ENCODE measurements at places on chromosomes 6 and 20.

DNA sequence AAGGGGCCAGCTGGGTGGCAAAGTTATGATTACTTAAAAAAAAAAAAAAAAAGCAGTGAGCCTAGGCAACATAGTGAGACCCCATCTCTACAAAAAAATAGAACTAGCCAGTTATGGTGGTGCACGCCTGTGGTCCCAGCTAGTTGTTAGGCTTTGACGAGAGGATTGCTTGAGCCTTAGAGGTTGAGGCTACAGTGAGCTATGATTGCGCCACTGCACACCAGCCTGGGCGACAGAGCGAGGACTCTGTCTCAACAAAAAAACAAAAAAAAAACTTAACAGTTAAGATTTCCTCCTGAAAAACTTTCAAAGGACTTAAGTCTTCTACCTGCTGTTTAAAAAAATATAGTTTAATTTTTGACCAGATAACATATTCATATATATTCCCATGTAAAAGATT lies 2.4 kb downstream of the GTSF1L start:
- DNase-seq = no peak

- no peak for DNase-seq
Observed at GRCh38 chr6:69305456-69305855, 491.4 kb downstream of the LMBRD1 start.

DNA sequence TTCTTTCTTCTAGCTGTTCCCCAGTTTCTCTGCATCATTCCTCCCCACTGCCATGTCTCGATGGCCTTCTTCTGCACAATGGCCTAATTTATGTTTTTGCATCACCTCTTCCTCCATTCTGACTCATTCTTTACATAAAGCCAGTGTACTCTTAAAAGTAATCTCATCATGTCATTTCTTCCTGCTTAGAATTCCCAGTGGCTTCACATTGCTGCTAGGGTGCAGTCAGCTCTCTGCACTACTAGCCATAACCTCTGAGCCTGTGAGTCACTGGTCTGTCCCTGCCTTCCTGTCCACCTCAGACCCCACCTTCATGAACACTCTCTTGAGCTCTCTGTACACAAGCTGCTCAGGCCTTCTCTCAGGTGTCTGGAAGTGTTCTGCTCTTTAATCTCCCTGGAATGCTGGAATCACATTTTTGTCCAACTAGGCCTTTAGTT lies 24.1 kb upstream of the TRIM27 start:
- no peak for DNase-seq

DNA sequence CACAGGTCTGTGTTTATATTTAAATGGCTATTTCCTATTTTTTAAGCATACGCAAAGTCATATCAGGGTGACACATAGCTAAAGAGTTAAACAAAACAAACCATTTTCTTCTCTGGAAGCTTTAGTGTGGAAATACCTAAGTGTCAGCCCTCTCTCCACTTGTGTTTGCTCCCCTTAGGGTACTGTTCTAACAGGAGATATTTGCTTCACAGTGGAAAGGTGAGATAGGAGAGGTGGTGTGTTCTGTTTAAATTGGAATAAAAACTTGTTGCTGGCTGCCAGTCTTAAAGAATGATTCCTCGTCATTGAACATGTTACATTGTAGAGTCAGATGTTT lies 18.9 kb downstream of the PHACTR2 start:
- no peak for DNase-seq

DNA sequence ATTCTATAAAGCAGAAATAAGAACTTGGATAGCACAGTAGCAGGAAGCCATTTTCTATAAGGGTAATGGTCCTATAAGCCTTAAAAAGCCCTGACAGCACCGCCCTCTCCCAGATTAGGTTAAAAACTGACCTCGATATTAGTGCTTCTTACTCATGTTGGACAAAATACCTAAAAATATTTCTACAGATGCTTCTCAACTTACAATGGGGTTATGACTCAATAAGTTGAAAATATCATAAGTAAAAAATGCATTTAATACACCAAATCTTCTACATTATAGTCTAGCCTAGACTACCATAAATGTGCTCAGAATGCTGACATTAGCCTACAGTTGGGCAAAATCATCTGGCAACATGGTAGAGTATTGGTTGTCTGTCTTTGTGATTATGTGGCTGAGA lies 70.3 kb downstream of the SESN1 start:
- DNase-seq = no peak

DNA sequence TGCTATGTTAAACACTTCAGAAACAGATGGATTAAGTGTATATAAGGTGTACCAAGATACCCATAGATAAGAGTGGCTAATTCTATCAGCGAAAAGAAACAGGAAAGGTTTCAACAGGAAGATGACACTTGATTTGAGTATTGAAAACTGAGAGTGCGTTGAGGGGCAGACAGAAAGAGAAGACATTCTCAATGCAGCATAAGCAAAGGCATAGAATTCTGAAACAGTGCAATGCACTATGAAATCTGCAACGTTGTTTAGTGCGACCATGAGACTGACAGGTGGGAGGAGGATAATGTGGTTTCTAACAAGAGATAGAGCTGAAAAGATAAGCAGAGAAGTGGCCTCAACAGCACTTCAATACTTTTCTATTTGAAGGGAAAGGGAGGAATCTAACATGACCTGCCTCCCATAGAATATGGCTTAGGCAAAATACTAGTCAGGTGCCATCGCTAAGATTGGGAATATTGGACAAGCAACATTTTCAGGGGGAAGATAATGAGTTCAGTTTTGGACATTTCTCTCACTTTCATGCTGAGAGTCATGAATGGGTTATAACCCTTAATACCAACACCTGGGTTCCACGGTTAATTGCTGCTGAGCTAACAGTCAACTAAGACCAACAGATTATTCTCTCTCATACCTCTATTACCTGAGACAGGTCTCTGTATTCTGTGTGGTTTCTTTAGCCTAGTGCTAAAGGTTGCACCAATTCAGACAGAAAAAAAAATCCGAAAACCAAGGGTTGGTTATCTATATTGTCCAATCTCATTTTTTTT lies 312.9 kb upstream of the ARID1B start:
- no peak for DNase-seq

- no peak for DNase-seq
Observed at GRCh38 chr6:20790032-20790791, 256.0 kb downstream of the CDKAL1 start.

DNA sequence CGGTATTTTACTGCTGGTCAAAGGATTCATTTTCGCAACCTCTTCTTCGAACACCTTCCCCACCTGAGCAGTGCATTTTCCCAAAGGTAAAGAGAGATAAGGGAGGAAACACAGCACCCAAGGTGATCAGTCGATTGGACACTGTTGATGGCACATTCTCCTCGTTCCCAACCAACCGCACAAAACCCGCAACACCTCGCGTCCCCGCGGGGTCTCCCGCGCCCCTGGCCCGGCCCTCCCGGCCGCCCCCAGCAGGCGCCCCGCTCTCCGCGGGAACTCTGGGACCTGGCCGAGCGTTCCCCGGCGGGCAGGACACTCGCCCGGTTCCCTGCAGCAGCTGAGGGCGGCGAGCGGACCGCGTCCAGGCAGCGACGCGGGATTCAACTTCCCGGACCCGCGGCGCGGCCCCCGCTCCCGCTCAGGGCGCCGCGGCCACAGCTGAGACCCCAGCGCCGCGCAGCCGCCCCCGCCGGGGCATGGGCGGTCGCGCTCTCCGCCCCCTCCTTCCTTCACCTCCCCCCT lies 506 bp downstream of the RGS17 start:
- no peak for DNase-seq

- no peak for DNase-seq
Observed at GRCh38 chr20:10508468-10509251, 73.6 kb downstream of the SLX4IP start.

DNA sequence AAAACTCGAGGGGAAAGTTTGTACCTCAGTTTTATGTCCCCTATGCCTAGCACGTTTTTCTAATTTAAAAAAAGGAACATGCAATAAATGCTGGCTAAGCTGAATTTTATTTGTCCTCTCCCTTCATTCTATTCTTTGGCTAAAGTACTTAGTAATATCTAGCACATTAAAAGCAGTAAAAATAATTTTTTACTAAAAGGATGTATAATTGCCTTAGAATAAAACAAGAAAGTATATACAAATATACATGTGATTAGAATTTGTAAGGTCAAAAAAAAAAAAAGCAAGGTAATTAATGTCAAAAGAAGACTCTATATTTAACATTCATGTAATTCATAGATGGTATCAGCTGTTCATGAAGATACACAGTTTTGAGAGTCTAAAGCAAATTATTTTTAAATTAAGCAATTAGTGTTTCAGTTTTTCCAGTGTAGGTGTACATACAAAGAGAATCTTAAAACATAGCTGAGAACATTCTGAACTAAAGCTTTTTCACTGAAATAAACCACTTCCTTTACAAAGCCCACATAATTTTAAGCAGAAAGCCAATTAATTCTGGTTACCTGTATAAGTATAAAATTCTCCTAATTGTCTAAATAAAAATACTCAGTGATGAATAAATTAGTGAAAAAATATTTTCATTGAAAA lies 32.4 kb downstream of the HBS1L start:
- no peak for DNase-seq

GRCh38 chr6:155400654-155400965 lies 55.0 kb downstream of the NOX3 start:
- DNase-seq = no peak

- no peak for DNase-seq
Observed at GRCh38 chr6:25981568-25982263, 19.1 kb downstream of the TRIM38 start.

- no peak for DNase-seq
Observed at GRCh38 chr20:54212871-54213270, 5.0 kb downstream of the PFDN4 start.

- no peak for DNase-seq
Observed at GRCh38 chr6:39330476-39330875, 8.0 kb upstream of the KCNK16 start.

- no peak for DNase-seq
Observed at GRCh38 chr6:35214869-35215664, 1.3 kb downstream of the SCUBE3 start.

DNA sequence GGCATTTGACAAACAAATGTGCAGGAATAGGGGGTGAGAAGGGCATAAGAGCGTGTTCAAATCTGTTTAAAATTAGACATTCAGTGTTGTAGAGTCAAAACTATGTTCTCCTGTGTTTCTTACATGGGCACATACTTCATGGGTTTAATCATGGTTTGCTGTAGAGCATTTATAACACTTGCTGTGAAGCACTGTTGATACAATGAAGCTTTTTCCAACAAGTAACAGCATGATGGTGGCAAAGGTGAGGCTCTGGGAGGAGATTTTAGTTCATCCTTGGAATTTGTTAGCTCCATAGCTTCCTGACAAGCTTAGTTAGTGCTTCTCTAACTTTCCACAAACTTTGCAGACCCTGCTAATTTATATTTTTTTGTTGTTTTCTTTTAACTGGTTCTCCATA lies 900.7 kb downstream of the TFAP2A start:
- no peak for DNase-seq

GRCh38 chr20:49729780-49730179 lies 16.1 kb upstream of the B4GALT5 start:
- no peak for DNase-seq

GRCh38 chr20:33299111-33299603 lies 16.1 kb downstream of the BPIFB1 start:
- no peak for DNase-seq

- peak; percentile 80 for DNase-seq
Observed at GRCh38 chr6:139764498-139764986, 390.1 kb upstream of the CITED2 start.

GRCh38 chr6:70684794-70685493 lies 17.3 kb downstream of the SMAP1 start:
- DNase-seq = no peak

- DNase-seq = no peak
Observed at GRCh38 chr6:137870744-137871247, 3.7 kb downstream of the TNFAIP3 start.

GRCh38 chr20:62616728-62617621 lies 25.3 kb upstream of the SLCO4A1 start:
- no peak for DNase-seq

- no peak for DNase-seq
Observed at GRCh38 chr20:40508821-40509220, 180.2 kb downstream of the MAFB start.

- DNase-seq = no peak
Observed at GRCh38 chr6:41824571-41825569, 37.4 kb downstream of the TOMM6 start.

DNA sequence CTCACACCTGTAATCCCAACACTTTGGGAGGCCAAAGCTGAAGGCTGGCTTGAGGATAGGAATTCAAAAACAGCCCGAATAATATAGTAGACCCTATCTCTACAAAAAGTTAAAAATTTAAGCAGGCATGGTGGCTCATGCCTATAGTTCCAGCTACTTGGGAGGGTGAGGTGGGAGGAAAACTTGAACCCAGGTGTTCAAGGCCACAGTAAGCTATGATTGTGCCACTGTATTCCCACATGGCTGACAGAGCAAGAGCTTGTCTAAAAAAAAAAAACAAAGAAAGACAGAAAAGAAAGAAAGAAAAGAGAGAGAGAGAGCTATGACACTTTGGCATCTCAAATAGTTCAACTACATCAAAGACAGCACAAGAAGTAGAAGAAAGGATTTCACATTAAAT lies 33.2 kb downstream of the DCDC2 start:
- DNase-seq = no peak

DNA sequence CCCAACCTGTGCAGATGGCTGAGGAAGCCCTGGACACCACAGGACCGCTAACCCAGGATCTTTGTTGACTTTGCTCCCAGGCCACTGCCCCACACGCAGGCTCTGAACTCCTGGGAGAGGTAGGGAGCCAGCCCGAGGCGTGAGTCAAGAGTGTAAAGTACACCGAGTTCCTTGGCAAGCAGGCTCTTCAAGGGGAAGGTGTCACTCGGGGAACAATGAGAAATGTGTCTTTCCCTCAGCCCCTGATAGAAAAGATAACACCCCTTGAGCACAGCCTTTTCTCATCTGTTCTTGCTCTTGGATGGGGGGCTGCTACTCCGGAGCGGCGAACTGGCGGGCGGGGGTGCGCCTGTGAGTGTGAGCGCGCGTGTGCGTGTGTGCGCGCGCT lies 472 bp upstream of the EDN3 start:
- no peak for DNase-seq

DNA sequence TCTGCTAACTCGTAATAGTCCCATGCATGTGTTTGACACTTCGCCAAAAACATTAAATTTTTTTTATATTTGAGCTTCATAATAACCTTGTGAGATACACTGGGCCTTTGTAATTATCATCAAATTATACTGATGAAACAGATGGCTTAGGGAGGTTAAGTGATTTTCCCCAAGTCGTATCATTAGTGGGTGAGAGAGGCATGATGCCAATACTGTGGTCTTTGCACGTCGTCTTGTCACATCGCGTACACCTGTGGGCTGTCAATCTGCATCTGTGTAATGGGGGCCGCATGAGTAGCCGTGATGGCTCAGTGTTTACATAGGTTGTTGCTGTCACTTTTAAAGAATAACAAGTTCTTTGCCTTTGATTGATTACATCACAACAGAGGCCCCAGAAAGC lies 1.7 kb downstream of the PRL start:
- no peak for DNase-seq

GRCh38 chr6:46652603-46653438 lies at the start of the genes CYP39A1 and SLC25A27:
Gene CYP39A1 (minus strand): TSS chr6:46652818. CDS start chr6:46652582, 236 bp downstream.
Gene SLC25A27 (plus strand): TSS chr6:46652975. CDS start chr6:46653193, 218 bp downstream.
- no peak for DNase-seq
